MV-4-11 (cell line): ENCODE measurements at places on chromosomes 2 and 18.

DNA sequence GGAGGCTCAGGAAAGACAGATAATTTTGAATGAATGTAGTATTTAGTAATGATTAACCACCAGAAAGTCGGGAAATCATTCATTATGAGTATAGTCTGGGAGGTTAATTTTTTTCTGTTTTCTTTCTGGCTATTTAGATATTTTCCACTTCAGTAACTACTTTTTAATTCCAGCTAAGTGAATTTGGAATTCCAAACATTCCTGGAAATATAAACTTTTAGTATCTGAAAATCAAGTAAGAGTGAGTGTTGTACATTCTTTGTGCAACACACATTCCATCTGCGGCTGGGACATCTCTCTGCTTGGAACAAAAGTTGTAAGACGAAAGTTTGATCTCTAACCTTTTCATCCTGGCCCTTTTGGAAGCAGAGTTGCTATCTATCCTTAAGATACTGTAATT is 275.7 kb upstream of the SPRED2 start:
- no peak for DNase-seq

GRCh38 chr18:22856870-22857269 is 76.3 kb upstream of the RBBP8 start:
- DNase-seq, result no peak

DNA sequence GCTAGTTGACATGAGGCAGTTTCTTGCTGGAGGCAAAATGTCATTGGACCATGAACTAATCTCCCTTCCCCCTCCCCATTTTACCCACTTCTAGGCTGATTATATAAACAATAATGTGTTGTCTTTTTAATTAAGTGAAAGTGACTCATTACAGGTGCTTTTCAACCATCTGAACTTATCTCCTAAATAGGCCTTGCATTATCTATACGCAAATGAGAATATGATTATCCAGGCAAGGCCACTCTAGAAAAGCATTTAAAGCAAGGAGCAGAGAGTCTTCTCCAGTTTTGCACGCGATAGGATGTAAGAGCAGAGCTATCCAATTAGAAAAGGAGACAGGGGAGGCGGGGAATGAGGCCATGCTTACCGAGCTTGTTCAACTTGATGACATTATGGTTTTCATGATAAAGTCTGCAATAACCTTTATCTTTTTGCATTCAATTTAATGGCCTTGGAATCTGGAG is 286.1 kb upstream of the SIX3 start:
- DNase-seq, result no peak

DNA sequence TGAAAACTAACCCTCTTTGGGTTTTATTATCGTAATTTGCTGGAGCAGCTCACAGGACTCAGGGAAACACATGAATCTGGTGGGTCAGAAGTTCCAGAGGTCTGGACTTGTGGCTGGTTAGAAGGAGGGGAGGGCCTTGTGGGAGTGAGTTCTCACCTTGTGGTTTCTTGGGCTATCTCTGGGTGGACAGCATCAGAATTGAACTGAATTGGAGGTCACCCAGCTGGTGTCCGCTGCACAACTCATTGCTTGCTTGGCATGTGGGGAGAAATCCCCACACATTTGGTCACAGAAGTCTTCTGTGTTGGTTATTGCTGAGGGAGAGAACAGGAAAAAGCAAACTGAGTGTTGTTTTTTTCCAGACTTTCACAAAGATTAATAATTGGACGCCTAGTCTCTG is 27.5 kb downstream of the ZNF892 start:
- DNase-seq, result no peak

DNA sequence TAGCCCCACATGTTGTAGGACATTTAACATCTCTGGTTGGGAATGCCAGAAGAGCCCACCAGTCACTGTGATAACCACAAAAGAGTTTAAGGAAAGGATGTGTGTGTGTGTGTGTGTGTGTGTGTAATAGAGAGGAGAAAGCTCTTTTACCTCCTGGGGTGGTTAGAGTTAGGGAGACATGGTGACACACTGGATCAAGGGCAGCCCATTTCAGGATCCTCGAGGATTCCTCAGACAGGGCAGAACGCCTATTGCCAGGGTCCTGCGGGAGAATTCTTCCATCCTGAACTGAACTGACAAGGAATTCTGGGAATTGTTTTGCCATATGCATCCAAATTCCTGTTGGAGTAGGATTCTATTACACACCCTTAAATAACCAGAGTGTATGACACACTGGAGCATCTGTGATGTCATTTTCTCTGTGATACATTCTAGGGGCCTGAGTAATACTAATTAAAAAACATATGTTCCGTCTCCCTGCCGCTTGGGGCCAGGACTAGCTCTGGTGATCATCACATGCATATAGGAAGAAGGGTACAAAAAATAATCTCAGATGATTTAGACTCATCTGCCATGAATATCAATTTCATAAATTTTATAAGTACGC is 156.4 kb upstream of the MMADHC start:
- no peak for DNase-seq

DNA sequence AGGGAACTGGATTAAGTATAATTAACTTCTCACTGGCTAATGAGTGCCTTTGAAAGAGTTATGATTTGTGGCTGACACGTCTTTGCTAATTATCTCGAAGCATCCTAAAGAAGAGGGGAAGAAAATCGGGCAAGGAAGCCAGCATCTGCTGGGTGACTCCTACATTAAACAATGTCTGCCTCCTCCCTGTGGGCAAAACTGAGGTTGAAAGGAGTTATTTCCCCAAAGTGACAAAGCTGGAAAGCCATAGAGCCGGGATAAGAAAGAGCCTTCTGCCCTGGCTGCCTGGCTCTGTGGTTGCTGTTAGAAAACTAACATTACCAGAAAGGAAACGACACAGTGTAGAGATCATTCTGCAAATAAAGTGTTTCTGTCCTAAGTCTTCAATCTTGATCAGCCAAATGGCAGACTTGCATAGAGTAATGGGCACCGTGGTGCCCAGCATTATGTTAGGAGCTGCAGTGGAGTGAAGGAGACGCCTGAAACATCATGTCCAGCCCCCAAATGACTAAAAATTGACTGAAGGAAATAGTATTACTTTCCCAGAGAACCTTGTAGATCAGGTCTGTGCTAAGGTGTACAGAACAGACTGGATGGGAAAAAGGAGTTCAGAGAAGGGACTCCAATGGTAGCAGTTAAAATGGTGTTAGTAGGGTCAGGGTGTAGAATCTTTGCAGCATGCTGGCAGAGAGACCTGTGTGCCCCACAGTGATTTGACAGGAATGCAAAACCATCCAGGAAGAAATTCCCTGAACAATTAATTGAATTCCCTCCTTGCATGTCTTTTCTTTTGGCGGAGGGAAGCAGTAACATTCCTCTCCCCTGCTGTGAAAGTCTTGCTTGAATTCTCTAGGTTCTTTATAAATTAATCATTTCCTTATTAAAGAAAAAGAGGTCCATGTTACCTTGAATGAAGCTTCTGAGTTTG is 44.4 kb downstream of the ALPK2 start:
- DNase-seq, result peak; percentile 54

GRCh38 chr2:38149531-38149930 is 73.6 kb upstream of the CYP1B1 start:
- no peak for DNase-seq

GRCh38 chr2:234137400-234138014 is 87.0 kb downstream of the SPP2 start:
- DNase-seq, result no peak
